ENCODE measurements at places on chromosomes 11 and 22. TPM values are rescaled to one million over a fixed set of nuclear protein-coding genes. Genes with fewer than 3 reads are reported as not detected.

Gene SLC15A3
- 4.8 TPM for total RNA-seq

Gene SLC6A5
- not detected for total RNA-seq

Gene SMIM35
- total RNA-seq, result not detected

Gene ARFIP2
- total RNA-seq, result 78.1 TPM

Gene FAM76B
- 41.0 TPM for total RNA-seq

Gene NLRP14
- total RNA-seq, result 0.29 TPM

Gene DEUP1
- total RNA-seq, result 1.7 TPM

Gene LYVE1
- not detected for total RNA-seq

Gene TPBGL
- not detected for total RNA-seq

Gene TMEM45B
- 1.5 TPM for total RNA-seq

Gene LUZP2
- 1.8 TPM for total RNA-seq

Gene XRRA1
- 10.8 TPM for total RNA-seq

Gene MFNG
- 5.9 TPM for total RNA-seq

Gene NXPE2
- total RNA-seq, result not detected

Gene OSM
- not detected for total RNA-seq

Gene LAMTOR1
- total RNA-seq, result 85.4 TPM

Gene HSD17B12
- total RNA-seq, result 84.9 TPM

Gene C11orf98
- 73.5 TPM for total RNA-seq

Gene USP2
- 5.1 TPM for total RNA-seq

Gene DPP3
- total RNA-seq, result 78.7 TPM

Gene HPX
- 6.1 TPM for total RNA-seq

Gene ELF5
- 1.8 TPM for total RNA-seq

Measured in progenitor cell of endocrine pancreas (in vitro differentiated cells).